ENCODE measurements at places on chromosomes 2 and 18. TPM values are rescaled to one million over a fixed set of nuclear protein-coding genes. Genes with fewer than 3 reads are reported as not detected.

GRCh38 chr18:70376914-70377258, 88.0 kb downstream of the SOCS6 start:
- peak; percentile 99 for DNase-seq
- no peak overlapping the region for H3K4me3 ChIP-seq
- no peaks in the 10 kb centered on the region for H3K27me3 ChIP-seq

- peak; percentile 26 for DNase-seq
- no peak overlapping the region for H3K27ac ChIP-seq
- H3K36me3 ChIP-seq, result no peaks in the 10 kb centered on the region
Measured at GRCh38 chr18:5542515-5543035, 1.2 kb downstream of the EPB41L3 start.

DNA sequence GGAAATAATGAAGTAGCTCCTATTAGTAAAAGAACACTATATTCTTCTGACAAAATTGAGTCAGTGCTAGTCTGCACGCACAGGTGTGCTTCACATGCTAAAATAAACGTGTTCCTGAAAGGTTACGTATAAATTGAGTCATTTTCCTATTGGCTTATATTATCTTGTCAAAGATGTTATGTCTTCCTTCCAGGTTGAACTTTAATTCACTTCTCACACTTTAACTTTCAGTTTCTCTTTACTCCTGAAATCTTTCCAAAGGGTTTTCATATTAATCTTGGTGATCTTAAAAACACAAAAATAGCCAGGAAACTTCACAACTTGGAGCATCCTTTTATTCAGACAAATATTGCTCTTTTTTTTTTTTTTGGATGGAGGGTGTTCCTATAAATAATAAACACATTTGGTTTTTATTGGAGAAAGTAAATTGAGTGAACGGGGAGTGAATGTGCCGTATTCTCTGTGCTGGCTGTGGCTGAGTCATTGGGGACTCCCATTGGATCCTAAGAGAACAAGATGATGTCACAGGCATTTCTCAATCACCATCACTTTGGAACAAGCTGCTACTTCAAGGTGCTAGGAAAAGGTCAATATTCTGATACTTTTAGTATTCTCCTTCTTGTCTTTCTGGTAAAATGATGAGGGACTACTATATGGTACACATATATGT, 150.2 kb upstream of the SPATS2L start:
- no peaks in the 10 kb centered on the region for H3K27me3 ChIP-seq
- DNase-seq, result peak; percentile 59
- H3K4me3 ChIP-seq, result no peak overlapping the region

- H3K36me3 ChIP-seq, result no peaks in the 10 kb centered on the region
- no peaks in the 10 kb centered on the region for H3K4me1 ChIP-seq
- H3K27ac ChIP-seq, result no peak overlapping the region
- DNase-seq, result no peak
- H3K27me3 ChIP-seq, result no peaks in the 10 kb centered on the region
Measured at GRCh38 chr2:5569256-5569655, 122.9 kb upstream of the SOX11 start.

GRCh38 chr2:163800951-163801381, 65.2 kb upstream of the FIGN start:
- no peak overlapping the region for H3K4me3 ChIP-seq
- DNase-seq, result peak; percentile 3
- H3K36me3 ChIP-seq, result no peaks in the 10 kb centered on the region
- no peaks in the 10 kb centered on the region for H3K4me1 ChIP-seq

GRCh38 chr2:222052934-222053367, 245.8 kb downstream of the PAX3 start:
- no peak overlapping the region for H3K27ac ChIP-seq
- DNase-seq, result no peak
- H3K4me3 ChIP-seq, result no peak overlapping the region

DNA sequence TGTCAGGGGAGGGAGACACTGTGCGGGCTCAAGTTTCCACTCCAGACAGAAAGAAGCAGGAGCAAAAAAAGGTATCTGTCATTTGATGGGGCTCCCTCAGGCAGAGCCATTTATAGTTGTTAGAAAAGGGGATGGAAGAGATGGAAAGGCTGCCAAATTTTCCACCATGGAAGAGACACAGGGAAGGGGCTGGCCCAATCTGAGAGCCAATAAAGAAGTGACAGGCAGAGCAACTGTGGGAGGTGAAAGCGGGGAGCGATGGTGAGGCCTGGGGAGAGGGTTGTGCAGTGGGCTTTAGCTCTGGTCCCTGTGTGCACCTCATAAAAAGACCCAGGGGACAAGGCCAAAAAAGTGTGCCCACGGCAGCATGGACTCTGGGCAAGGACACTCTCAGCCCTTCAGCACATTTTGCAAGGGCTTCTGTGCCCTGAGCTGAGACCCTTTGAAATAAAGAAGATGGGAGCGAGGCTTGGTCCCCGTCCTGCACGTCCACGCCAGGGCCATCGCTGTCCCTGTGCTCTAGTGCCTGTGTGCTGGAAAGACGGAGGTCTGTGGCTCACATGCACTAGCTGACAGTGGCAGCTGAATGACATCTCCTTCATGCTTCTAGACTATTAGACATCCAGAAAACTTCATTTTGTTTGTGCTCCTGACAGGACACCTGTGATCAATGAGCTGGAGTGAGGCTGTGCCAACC, 456.7 kb upstream of the HS6ST1 start:
- H3K36me3 ChIP-seq, result no peaks in the 10 kb centered on the region
- no peak overlapping the region for H3K4me3 ChIP-seq
- no peak for DNase-seq
- H3K27me3 ChIP-seq, result no peaks in the 10 kb centered on the region

- H3K36me3 ChIP-seq, result no peaks in the 10 kb centered on the region
- no peak overlapping the region for H3K4me3 ChIP-seq
- no peak for DNase-seq
- H3K27me3 ChIP-seq, result peaks cover 2% of the 10 kb centered on the region
- H3K27ac ChIP-seq, result no peak overlapping the region
Measured at GRCh38 chr2:114061566-114062098, 171.7 kb downstream of the ACTR3 start.

DNA sequence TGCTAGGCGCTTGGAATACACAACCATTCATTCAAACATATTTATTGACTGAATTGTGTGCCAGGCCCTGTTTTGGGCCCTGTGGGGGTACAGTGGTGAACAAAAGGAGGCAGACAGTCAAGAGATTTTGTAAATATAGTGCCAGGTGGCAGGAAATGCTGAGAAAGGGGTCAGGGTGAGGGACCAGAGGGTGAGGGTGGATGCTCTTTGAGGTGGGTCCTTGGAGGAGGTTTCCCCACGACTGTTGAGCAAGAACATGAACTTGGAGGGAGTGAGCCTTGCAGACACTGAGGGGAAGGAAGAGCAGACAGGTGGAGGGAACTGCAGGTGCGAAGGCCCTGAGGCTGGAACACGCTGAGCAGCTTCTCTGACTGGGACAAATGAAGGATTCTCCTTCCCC, 40.7 kb downstream of the ODC1 start:
- H3K27ac ChIP-seq, result peak overlapping the region; percentile 53
- H3K27me3 ChIP-seq, result no peaks in the 10 kb centered on the region
- DNase-seq, result no peak
- H3K36me3 ChIP-seq, result peaks cover 39% of the 10 kb centered on the region
- H3K4me3 ChIP-seq, result no peak overlapping the region
- peaks cover 43% of the 10 kb centered on the region for H3K4me1 ChIP-seq

- DNase-seq, result peak; percentile 43
- no peaks in the 10 kb centered on the region for H3K36me3 ChIP-seq
- no peak overlapping the region for H3K27ac ChIP-seq
- H3K4me3 ChIP-seq, result peak overlapping the region; percentile 53
Measured at GRCh38 chr2:85887566-85888019, 1.2 kb downstream of the ST3GAL5 start.

- peak overlapping the region; percentile 79 for H3K4me3 ChIP-seq
- peak overlapping the region; percentile 91 for H3K27ac ChIP-seq
- peaks cover 18% of the 10 kb centered on the region for H3K36me3 ChIP-seq
Measured at GRCh38 chr2:218569661-218570500, 1.2 kb downstream of the CNOT9 start.

- DNase-seq, result no peak
- no peaks in the 10 kb centered on the region for H3K4me1 ChIP-seq
- no peaks in the 10 kb centered on the region for H3K36me3 ChIP-seq
- peak overlapping the region; percentile 22 for H3K27ac ChIP-seq
- H3K4me3 ChIP-seq, result no peak overlapping the region
Measured at GRCh38 chr2:33484042-33484621, 7.7 kb downstream of the RASGRP3 start.

GRCh38 chr2:176071330-176072291, 12.2 kb downstream of the EVX2 start:
- no peak overlapping the region for H3K27ac ChIP-seq
- DNase-seq, result no peak
- H3K4me3 ChIP-seq, result no peak overlapping the region
- H3K27me3 ChIP-seq, result peaks cover 100% of the 10 kb centered on the region
- no peaks in the 10 kb centered on the region for H3K36me3 ChIP-seq

- H3K27me3 ChIP-seq, result no peaks in the 10 kb centered on the region
- peak; percentile 66 for DNase-seq
- no peak overlapping the region for H3K4me3 ChIP-seq
- H3K36me3 ChIP-seq, result no peaks in the 10 kb centered on the region
- peak overlapping the region; percentile 56 for H3K27ac ChIP-seq
- peaks cover 25% of the 10 kb centered on the region for H3K4me1 ChIP-seq
Measured at GRCh38 chr2:240255811-240256703, 115.6 kb upstream of the OTOS start.

DNA sequence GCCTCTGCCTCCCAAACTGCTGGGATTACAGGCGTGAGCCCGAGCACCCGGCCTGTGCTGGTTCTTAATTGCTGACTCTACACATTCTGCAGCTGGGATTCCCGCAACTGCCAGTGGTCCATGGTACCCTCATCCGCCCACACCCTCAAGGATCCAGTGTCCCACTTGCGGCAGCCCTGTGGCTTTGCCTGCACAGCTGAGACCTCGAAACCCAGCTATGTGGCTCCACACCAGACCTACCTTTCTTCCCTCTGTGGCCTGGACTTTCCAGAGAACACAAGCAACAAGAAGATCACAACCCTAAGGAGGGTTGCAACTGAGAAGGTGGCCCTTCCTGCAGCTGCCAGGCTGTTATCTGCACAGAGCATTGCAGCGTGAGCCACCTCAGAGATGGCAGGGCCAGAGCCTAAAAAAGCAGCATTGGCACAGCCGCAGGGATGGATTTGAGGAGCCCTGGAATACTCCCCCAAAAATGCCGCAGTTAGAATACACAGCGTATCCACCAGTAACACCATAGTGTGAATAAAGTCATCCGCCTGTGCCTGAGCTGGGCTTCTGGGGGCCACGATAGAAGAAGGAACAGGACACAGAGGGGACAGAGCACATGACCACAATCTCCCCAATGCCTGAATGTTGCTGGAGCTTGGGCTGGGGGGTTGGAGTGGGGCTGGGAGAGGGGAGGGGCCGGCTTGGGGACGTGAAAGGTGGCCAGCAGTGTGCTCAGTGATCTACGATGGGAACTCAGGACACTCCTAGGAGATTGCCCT, 1.9 kb downstream of the GPR55 start:
- no peak for DNase-seq
- H3K4me1 ChIP-seq, result no peaks in the 10 kb centered on the region
- no peak overlapping the region for H3K4me3 ChIP-seq
- no peaks in the 10 kb centered on the region for H3K36me3 ChIP-seq

GRCh38 chr2:201448061-201448460, 3.2 kb downstream of the TRAK2 start:
- no peaks in the 10 kb centered on the region for H3K27me3 ChIP-seq
- DNase-seq, result no peak
- H3K4me3 ChIP-seq, result no peak overlapping the region
- peaks cover 31% of the 10 kb centered on the region for H3K4me1 ChIP-seq
- H3K27ac ChIP-seq, result peak overlapping the region; percentile 73

The WNT6 gene
- 0.24 TPM for polyA plus RNA-seq

The PRSS56 gene
- not detected for polyA plus RNA-seq

The FBXO36 gene
- 2.6 TPM for polyA plus RNA-seq

The HRH4 gene
- 0.19 TPM for polyA plus RNA-seq

The IL1F10 gene
- not detected for polyA plus RNA-seq

The MDH1B gene
- 0.69 TPM for polyA plus RNA-seq

The MEIS1 gene
- 34.3 TPM for polyA plus RNA-seq

The MYCN gene
- 17.9 TPM for polyA plus RNA-seq

The PLCD4 gene
- polyA plus RNA-seq, result 4.0 TPM
